ENCODE measurements at places on chromosomes 11 and 22. TPM values are rescaled to one million over a fixed set of nuclear protein-coding genes. Genes with fewer than 3 reads are reported as not detected.

The MMP7 gene
- 40.5 TPM for total RNA-seq

DNA sequence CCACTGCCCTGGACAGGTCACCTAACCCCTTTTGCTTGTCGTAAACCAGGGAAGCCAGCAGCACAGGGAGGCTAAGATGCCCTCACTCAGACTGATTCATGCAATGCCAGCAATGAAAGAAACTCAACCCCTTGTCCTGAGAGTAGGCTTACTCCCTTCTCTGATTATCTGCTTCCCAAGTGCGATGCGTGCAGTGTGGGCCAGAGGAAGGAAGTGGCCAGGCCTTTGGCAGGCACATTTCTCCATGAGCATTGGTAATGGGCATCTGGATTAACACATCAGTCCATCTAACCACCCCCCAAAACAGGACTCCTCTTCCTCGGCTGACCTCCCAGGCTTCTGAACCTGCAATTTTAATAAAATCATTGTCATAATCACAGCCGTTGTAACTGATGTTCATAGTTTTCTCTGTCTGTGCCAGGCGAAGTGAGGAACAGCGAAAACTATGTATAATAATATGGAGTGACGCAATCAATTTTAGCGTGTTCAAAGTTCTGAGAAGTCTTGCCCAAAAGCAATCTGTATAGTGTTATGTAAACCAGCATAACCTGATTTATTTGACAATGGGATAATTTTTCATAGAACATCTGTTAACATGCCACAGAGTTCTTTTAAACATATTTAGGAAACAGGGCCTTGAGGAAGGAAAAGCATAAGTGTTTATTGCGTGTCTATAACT is 33.9 kb downstream of the TST start:
- DNase-seq: no peak

DNA sequence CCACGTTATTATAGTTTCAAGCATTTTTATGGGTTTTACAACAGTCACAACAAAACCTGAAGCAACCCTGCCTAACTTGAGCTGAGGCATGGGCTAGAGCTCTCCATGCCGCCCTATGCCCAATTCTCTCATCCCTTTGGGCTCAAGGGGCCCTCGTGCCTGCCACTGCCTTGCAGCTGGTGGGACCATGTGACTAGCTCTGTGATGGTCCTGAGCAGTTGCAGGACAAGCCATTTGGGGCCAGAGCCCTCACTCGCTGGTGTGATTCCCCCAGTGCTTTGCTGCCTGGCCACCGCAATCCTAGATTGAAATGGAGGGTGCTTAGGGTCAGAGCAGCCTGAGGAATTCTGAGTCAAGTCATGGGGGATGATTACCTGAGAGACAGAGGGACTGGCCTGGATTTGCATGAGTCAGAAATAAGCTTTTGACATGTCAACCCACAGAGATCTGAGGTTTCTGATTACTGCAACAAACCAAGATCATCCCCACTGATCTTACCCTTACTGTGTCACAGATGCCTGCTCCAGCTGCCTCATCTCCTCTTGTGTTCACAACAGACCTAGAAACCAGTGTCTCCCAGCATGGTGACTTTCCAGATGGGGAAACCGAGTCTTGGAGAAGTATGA is 323.7 kb downstream of the BRD1 start:
- DNase-seq: no peak

The MS4A4E gene
- total RNA-seq: not detected

DNA sequence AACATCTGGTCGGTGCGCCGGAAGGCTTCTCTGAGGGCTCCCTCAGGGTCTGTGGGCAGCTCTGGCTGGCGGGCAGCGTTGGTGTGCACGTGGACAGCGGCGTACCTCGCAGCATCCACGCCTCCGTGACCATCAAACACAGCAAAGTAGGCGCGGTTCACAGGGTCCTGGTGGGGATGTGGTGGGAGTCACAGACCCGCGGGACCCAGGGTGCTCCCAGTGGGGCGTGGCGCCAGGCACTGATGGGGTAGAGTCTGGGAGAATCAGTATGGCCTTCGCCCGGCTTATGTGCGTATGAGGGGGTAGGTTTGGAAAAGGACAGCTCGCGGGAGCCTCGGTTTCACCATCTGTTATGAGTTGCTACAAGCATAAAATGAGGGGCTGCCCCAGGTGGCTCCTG is 19.2 kb downstream of the PPM1F start:
- no peak for DNase-seq

The TMEM191C gene
- 0.79 TPM for total RNA-seq

GRCh38 chr11:118635237-118635591 is 27.8 kb downstream of the PHLDB1 start:
- no peak for DNase-seq

- peak; percentile 62 for DNase-seq
These were observed 31.9 kb downstream of the POU2AF1 start for GRCh38 chr11:111347002-111347722.

DNA sequence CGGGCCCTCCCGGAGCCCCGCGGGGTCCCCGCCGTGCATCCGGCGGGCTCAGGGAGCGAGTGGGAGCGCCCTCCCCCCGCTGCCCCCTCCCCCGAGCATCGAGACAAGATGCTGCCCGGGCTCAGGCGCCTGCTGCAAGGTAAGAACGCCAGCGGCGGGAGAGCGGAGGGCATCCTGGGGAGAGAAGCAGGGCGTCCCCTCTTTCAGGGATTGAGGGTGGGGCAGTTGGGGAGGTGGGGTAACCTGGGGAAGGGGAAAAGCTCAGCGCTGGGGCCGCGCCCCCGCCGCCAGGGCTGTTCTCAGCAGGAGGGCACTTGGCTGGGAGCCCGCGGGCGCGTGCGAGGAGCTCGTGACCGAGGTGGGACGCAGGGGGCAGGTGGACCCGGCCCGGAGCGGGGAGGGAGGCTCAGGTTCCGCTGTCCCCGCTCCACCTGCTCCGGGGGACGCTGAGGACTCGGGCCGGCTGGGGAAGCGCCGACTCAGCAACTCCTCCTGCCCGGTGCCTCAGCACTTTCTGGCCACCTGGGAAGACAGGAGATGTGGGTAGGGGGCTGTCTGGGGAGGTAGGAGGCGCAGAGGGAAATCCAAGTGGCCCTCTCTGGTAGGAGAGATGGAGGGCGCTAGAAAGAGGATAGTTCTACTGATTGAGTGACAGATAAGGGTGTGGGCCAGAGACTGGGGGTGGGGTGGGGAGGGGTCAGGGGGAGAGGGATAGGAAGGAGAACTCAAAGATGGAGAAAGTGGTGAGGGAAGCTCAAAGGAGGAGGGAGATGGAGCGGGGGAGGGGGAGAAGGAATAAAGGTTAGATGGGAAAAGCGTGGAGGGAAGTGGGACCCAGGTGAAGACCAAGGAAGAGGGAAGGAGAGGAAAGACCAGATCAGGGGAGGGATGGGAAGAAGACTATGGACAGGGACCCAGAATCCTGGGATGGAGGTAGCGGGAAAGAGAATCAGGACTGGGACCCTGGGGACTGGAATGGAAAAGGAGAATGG is 726 bp downstream of the RTN4RL2 start:
- DNase-seq: no peak

GRCh38 chr11:15112131-15112541 is 2.6 kb upstream of the INSC start:
- DNase-seq: no peak

GRCh38 chr11:1382831-1383607 is 6.7 kb upstream of the BRSK2 start:
- DNase-seq: peak; percentile 67

- no peak for DNase-seq
These were observed 10.9 kb downstream of the PDGFB start for GRCh38 chr22:39233710-39234471.

The GNAZ gene
- 5.6 TPM for total RNA-seq

- DNase-seq: no peak
These were observed 12.8 kb downstream of the PTPRJ start for GRCh38 chr11:47992959-47993820.

The OR8A1 gene
- not detected for total RNA-seq

- no peak for DNase-seq
These were observed 1134.1 kb upstream of the CCDC90B start for GRCh38 chr11:84420271-84420670.

The RASD2 gene
- total RNA-seq: not detected

GRCh38 chr11:13701506-13701905 is 33.0 kb downstream of the FAR1 start:
- no peak for DNase-seq

DNA sequence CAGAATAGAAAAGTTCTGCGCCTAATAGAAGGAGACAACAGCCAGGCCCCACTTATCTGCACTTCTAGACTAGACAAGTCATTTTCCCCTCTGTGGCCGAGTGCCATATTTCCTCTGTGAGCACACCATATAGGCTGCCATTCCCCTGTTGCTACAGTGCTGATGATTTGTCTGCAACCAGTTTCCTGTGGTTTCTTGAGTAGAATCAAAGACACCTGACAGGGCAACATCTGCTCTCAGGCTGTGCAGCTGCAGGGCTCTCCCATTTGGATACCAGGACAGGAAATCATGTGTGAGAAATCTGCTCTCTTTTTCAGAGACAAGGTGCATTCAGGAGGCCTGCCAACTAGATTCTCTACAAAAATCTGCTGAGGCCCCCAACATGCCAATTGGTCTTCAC is 879.3 kb downstream of the DLG2 start:
- no peak for DNase-seq

GRCh38 chr22:48320048-48320682 is 1507.5 kb downstream of the BRD1 start:
- no peak for DNase-seq

- DNase-seq: no peak
These were observed 11.7 kb downstream of the PARVA start for GRCh38 chr11:12388939-12389670.

- no peak for DNase-seq
These were observed 92.2 kb upstream of the SORL1-AS1 start for GRCh38 chr11:121544956-121545355.

GRCh38 chr11:35617687-35618496 is at the start of gene FJX1:
Gene FJX1 (plus strand): TSS chr11:35618460. CDS start chr11:35618637, 177 bp downstream.
- DNase-seq: peak; percentile 68

- DNase-seq: no peak
These were observed 249.6 kb upstream of the B3GAT1 start for GRCh38 chr11:134661660-134662059.

- no peak for DNase-seq
These were observed 97.0 kb downstream of the RDX start for GRCh38 chr11:110199184-110199981.

The SLC17A6 gene
- total RNA-seq: not detected

DNA sequence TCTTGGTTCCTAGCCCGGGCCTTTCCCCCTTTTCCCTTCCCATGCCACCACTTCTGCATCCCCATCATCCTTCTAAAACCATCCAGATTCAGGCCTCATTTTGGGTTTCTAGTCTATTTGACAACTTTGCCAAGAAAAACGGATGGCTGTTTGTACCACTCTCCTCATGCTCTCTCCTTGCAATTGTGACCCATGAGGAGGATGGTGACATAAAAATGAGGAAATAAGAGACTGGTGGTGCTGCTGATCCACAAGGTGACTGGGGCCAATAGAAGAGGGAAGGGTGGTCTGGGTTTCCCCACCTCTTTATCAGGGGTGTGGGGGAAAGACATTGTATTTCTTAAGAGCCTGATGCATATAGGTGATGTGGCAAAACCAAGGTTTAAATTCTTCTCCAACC is 1.0 kb downstream of the MS4A4A start:
- DNase-seq: no peak

- DNase-seq: no peak
These were observed 288.4 kb upstream of the PITPNB start for GRCh38 chr22:28207281-28208030.

Measured in uterus (tissue), 4 donors.